Activated CD4-positive, CD25-positive, alpha-beta regulatory T cell (primary cell): ENCODE measurements at places on chromosomes 12 and 14.

GRCh38 chr12:121565076-121565475, 15.7 kb downstream of the KDM2B start:
- DNase-seq, result no peak

GRCh38 chr12:30707613-30708342, 12.1 kb upstream of the IPO8 start:
- no peak for DNase-seq

GRCh38 chr12:89327486-89328094, 24.7 kb downstream of the DUSP6 start:
- no peak for DNase-seq

DNA sequence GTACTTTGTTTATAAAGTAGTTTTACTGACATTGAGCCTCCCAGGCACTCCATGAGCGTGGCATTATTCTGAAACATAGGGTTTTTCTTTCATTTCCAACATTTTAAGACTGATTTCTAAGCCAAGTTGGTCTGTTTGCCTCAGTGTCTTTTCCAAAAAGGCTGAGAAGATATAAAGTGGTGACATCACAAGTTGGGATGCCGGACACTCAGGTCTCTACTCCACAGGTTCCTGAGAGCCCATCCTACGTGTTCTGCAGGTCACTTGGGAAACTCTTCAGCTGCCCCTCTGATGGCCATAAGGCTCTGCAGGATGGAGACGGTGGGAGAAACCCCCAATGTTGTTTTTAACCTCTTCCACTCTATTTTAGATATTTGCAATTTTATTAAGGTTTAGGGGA, 6.0 kb downstream of the RFX4 start:
- DNase-seq, result no peak

- no peak for DNase-seq
Observed at GRCh38 chr12:51773145-51773869, 75.2 kb downstream of the FIGNL2 start.

- no peak for DNase-seq
Observed at GRCh38 chr12:101877806-101878242, 444 bp downstream of the DRAM1 start.

DNA sequence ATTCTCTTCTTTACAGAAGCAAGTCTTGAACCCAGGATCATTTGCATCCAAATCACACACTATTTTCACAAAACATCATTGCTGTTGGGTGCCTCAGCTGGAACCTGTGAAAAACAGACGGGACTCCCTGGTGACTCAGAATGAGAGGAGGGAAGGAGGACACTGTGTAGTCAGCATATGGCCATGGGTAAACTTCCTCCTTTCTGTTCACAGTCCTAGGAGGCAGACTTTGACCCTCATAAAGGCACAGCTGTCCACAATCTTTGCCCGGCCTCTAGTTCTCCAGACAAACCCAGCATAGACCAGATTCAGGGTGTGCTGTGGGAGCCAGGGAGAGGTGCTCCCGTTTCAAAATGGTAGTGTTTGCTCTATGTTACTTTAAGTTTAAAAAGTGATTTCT, 62.0 kb downstream of the DYRK2 start:
- DNase-seq, result no peak
